ENCODE measurements at places on chromosomes 6 and 20.

DNA sequence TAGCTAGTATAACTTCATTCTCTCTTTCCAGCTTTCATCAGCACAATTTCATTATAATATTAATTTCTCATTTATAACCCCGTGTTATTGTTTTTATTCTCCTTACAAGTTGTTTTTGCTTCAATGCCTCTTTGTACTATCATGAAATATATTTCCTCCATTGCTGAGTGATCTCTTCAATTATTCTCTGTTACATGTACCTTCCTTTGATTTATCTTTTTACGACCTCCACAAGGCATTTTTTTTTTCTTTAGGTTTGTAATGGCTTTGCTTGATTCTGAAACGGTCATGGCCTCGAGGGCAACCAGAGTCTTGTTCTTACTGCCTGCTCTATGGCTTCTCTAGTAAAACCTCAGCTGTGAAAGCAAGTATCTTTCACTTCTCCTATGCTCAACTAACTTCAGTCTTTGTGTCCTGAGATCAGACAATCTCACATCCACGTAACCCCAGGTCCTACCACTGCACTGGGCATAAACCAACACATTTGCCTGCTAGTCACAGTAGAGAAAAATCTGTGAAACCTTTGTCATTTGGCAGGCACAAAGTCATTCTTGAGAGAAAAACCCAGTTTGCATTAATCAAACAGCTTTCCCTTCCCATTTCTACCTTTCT, 119.9 kb downstream of the UST start:
- no peak for DNase-seq

DNA sequence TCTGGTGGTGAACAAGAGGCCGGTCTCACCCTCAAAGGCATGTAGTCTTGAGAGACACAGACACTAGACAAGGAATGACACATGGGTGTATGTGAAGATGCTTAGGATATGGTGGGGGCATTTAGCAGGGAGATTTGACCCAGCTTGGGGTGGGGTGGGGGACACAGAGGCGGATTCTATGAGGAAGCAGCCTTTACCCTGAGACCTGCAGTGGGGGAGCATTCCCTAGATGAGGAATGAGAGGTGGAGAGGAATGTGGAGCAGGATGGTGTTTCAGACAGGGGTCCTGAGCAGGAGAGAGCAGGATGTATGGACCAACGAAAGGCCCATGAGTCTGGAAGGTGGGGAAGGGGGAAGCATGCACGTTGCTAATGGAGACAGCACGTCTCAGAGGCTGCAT, 57.8 kb downstream of the PHACTR3 start:
- DNase-seq = no peak

GRCh38 chr20:403582-403957, 4.5 kb upstream of the RBCK1 start:
- no peak for DNase-seq

- no peak for DNase-seq
Observed at GRCh38 chr20:61267241-61267640, 15.2 kb downstream of the CDH4 start.

GRCh38 chr20:51560042-51560441, 17.5 kb upstream of the NFATC2 start:
- DNase-seq = no peak

- DNase-seq = no peak
Observed at GRCh38 chr6:93786474-93787330, 367.3 kb upstream of the EPHA7 start.

- DNase-seq = no peak
Observed at GRCh38 chr6:78810146-78810545, 57.2 kb upstream of the IRAK1BP1 start.

DNA sequence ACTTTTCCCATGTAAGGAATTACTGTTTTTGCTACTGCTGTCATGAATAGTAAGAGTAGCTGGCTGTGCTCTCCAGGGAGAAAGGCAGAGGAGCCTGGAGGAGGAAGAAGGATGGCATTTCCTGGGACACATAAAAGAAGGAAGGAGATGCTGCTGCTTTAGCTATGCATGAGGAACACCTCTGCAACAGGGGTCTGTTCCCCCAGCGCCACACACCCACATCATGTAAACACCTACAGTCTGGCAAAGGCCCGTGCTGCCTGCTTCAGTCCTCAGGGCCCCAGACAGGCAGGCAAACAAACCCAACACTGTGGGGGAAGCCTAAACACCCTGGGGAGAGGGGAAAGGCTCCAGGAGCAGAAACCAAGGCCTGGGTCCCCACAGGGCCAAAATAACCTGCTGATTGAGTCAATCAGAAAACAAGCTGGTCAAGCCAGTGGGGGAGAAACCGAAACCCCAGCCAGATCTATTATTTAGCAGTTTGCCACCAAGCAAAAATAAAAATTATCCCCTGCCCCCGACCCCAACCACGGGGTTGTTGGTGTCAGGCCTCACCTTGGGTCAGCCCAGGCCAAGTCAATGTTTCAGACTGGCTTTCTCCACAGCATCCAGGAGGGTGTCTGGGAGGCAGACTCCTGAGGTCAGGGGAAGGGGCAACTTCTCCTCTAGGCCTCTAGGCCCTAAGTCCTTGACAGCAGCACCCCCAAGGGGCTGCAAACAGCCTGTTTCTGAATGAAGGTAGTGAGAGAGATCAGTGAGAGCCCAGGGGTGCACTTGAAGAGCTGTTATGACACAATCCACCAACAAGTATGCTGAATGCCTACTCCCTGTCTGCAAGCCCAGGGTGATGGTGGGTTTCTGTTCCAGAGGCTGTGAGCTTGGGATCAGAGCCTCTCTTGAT, 34.6 kb upstream of the SCUBE3 start:
- no peak for DNase-seq

DNA sequence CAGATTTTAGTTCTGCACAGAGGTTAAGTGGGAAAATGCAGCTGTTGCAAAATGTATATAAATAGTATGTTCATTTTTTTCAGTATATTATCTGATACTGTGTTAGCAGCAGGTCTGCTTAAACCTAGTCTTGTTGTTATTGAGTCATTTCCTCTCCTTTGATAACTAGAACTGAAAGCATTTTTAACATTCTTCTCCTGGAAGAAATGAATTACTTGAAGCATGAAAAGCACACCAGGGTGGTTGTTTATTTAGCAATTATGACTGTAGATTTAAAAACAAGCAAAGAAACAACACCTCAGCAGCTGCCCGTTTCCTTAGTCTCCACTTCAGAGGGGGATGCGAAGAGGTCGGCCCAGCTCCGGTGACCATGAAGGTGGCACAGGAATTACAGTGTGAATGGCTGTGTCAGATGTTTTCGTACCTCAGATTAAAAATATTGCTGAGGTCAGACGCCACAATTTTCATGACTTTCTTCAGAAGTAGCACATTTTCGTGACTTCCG, 53.5 kb downstream of the GOPC start:
- peak; percentile 24 for DNase-seq

GRCh38 chr6:7910654-7911344, at the start of gene TXNDC5:
TSS of gene TXNDC5 (minus strand) at chr6:7910788. CDS start at chr6:7910776, 12 bp downstream.
- DNase-seq = peak; percentile 58

GRCh38 chr6:68701159-68701558, 66.1 kb downstream of the ADGRB3 start:
- DNase-seq = no peak

DNA sequence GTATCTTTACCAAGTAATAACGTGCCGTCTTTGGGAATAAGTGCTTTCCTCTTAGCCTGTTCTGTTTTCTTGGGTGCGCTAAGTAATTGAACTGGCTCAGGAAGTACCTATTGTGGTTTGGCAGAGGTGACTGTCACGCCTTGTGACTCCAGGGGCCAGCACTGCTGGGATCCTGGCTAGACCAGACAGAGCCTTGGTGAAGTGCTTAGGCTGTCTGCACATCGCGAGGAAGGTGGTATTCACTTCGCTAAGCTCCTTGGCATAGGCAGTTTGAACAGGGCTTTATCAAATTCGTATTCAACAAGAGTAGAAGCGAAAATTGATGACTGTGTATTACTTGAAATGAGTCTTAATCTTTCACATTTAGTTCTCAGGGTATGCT, 17.6 kb downstream of the PRDM1 start:
- DNase-seq = peak; percentile 60

DNA sequence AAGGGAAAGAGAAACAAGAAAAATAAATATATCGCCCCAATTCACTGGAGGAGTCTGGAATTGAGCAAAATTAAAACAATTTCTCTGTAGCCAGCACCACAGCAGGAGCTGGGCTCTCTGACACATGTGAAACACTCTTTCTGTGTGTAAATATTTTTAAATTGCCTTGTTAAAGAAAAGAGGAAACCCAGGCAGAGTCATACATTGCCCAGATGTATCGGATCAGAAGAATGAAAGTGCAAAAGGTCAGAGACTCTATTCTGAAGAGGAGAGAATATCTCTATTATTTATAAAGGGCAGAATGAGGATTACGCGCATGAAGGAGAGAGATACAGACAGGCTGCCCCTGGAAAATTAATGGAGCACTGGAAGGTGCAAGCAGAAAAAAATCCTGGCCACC, 127.0 kb upstream of the MAN1A1 start:
- DNase-seq = no peak

DNA sequence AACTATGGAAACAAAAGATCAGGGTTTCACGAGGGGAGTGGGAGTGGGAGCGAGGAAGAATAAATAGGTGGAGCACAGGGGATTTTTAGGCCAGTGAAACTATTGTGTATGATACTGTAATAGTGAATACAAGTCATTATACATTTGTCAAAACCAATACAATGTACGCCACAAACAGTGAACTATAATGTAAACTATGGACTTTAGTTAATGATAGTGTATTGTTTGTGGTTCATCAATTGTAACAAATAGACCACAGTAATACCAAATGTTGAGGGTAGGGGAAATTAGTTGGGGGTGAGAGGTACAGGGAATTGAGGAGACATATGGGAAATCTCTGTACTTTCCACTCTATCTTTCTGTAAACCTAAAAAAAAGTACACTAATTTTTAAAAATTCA, 218.4 kb downstream of the FRK start:
- no peak for DNase-seq

DNA sequence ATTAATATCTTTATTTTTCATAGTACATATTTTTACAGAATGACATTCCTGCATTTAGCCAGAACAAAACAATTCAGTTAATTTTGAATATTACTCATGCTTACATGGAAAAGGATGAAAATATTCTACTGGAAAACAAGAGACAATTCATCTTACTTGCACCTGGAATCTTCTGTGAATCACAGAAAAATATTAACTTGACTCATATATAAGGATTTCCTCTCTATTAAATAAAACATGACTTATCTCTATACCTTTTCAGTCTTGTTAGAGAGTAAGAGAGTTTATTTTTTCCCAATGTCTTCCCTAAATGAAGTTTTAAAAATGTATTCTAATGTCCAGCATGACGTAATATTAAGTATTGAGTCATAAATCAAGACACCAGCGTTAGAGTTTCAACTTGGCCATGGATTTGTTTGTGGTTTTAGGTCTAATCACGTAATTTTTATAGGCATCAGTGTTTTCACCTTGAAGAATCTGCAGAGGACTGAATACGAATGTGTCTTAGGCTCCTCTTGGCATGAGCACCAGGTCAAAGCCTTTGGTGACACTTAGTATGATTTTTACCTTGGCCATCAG, 445.1 kb upstream of the JAG1 start:
- no peak for DNase-seq

- peak; percentile 62 for DNase-seq
Observed at GRCh38 chr6:32439602-32440214, at the start of gene HLA-DRA. TSS of gene HLA-DRA (plus strand) at chr6:32439887. CDS start at chr6:32439951, 64 bp downstream.

GRCh38 chr6:167538746-167539145, 213.9 kb downstream of the TTLL2 start:
- no peak for DNase-seq

- no peak for DNase-seq
Observed at GRCh38 chr6:163323274-163323673, 91.2 kb upstream of the QKI start.

DNA sequence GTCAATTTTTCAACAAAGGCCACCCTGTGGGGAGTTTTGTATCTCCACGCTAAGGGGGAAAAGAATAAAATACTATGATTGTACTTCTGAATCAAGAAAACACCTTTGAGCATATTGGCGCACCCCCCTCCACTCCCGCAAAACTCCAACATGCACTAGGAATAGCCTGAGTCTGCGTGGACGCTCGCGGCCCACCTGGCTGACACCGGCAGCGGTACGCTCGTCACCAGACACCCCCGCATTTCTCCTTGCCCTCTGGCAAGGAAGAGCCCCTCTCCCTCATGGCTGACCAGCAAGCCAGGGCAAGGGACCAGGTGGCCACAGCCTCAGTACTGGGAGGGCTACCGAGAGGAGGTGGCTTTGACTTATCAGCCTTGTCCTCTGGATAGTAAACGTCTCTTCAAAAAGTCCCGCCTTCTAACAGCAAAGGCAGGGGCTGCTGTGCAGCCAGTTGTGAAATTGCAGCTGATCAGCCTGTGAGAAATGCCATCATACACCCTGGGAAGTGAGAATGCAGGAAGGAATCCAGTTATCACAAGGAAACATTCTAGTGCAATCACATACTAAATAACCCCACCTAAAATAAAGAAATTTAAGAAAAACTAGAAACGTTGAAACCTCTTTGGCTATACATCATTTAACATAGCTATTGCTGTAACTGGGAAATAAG, 84.2 kb downstream of the HUS1B start:
- DNase-seq = no peak

- DNase-seq = no peak
Observed at GRCh38 chr6:69795469-69796072, 1.2 kb downstream of the LMBRD1 start.

GRCh38 chr20:60148885-60149284, 190.7 kb downstream of the CDH26 start:
- DNase-seq = no peak

- DNase-seq = no peak
Observed at GRCh38 chr20:23631981-23632710, 5.6 kb downstream of the CST3 start.

DNA sequence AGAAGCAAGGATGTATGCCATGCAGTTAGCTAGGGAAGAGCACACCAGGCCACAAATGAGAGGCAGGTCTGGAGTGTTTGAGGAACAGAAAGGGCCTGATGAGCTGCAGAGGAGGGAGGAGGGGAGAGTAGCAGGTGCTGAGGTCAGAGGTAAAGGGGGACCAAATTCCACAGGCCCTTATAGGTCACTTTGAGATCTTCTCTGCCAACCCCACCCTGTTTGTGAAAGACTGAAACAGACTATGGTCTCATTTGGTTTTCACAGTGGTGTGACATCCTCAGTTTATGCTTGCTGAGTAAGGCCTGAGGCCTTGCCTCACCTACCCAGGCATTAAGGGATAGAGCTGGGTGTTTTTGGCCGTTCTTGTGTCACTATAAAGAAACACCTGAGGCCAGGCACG, 187.7 kb upstream of the MYLIP start:
- no peak for DNase-seq

- no peak for DNase-seq
Observed at GRCh38 chr6:168243812-168244376, 75.7 kb downstream of the DACT2 start.

DNA sequence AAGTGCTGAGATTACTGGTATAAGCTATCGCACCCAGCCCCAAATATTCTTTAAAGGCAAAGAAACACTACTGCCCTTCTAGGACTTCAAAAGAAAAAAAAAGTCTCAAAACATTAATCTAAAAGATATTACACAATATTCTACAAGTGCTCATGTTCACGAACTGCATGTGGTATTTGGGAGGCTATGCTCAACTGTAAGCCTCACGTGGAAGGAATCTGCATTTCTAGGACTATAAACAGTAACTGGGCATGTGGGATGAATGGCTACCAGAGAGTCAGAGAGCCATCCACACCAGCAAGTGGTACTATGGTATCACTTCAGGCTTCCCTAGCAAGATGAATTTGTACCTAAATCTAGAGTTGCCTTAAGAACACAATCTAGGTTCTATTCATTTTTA, 50.0 kb downstream of the FKBP5 start:
- no peak for DNase-seq

Data from CD4-positive, alpha-beta T cell treated with Interleukin-6 at 100 ng/mL for 8 hours (primary cell).